ENCODE measurements at places on chromosomes 16 and 17. TPM values are rescaled to one million over a fixed set of nuclear protein-coding genes. Genes with fewer than 3 reads are reported as not detected.

SAMD14 gene
- 0.56 TPM for total RNA-seq

FBXW10 gene
- total RNA-seq, result 0.97 TPM

PDE6G gene
- 3.1 TPM for total RNA-seq

KRT34 gene
- total RNA-seq, result 0.52 TPM

TP53TG3D gene
- 1.0 TPM for total RNA-seq
